ENCODE measurements at places on chromosomes 5 and 9.

DNA sequence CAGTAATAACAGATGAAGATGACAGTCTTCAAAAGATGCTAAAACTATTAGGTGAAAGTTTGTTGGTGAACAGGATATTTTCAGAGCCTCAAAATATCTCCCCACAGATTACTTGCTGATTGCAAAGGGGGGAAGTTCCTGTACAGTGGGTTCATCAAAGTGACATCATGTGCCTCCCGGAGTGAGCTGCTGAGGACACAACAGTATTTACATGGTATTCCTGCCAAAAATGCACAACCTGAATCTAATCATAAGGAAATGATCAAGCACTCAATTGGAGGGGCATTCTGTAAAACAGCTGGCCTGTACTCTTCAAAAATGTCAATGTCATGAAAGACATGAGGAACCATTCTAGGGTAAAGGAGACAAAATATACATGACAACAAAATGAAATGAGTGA, 18.9 kb upstream of the GLIS3 start:
- DNase-seq, result no peak

DNA sequence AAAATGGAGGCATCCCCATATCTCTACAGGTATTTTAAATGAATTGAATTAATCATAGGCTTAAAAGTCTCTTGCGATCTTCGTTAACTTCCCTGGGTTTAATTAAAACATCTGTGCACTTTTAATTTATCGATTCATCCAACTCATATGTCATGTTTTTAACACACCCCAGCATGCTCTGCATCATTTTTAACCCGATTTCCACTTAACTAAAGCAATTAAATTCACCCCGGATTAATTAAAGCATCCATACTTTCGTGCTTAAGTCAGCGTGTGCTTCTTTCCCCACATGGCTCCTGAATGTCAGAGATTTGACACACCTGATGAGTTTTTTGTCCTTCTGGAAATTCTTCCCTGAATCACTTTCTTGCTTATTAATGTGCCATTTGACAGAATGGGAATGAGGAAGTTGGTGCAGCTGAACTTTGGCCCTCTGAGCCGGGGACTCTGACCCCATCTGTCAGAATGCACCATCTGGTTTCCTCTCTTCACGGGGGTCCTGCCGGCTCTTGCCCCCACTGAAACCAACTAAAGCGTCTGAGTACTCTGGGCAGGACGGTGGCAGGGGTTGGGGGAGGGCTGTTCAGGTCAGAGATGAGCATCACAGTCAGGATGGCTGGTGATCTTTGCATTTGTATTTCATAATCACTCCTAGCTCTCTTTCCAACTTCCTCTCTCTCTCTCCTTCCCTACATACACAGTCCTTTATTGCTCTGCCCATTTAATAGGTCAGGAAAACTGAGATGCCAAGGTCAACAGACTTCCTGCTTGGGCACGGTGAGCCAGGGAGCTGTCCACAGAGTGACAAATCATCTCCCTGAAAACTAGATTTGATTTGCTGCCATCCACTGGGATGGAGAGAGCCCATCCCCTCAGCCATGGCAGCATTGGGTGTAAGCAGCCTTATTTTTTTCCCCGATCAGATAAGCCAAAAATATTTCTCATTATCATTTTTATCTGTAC, 180.3 kb upstream of the WWC1 start:
- DNase-seq, result no peak

DNA sequence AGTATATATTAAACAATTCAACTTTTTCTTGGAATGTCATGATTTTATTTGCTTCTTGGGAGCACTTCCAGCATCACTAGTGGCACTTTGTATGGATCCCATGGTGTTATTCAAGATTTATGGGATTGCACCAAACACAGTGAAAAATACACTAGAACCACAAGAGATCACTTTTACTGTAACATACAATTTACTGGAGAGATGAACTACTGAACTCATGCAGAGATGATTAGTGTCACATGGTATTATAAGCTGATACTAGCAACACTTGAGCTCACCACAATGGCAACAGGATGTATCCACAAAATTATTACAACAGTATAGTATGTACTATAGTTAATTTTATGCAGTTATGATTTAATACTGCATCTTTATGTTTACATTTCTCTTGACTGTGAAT, 16.3 kb upstream of the SLC36A2 start:
- DNase-seq, result no peak

GRCh38 chr9:126999315-127000068, 84.9 kb downstream of the RALGPS1 start:
- DNase-seq, result no peak

DNA sequence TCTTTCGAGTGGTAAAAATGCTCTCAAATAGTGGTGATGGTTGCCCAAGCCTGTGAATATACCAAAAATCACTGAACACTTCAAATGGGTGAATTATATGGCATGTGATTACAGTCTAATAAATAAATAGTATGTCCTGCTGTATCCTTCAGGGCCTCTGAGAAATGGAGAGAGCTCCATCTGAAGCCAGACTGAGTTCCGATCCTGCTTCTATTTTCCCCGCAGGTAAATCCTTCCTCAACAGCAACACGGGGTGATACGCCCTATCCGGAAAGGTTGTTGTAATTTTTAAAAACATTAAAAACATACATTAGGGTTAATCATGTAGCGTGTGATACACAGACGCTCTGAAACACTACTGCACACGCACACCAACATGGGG, 695 bp upstream of the SNAPC3 start:
- DNase-seq, result no peak

- DNase-seq, result no peak
Observed at GRCh38 chr5:35041261-35041660, 6.5 kb downstream of the AGXT2 start.

DNA sequence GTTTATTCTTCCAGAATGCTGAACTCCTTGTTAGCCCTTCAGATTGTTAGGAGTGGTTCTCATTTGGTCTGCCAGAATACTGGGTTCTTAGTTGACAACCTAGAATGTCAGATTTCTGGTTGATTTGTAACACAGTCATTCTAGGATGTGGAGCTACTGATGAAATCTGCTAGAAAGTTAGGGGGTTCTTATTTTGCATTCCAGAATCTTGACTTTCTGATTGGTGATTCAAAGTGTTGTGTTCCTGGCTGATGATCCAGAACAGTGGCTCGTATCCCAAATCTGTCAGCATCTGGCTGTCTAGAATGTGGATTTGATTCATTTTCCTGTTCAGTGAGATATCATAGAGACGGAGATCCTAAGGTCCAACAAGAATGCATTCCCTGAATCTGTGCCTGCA, 21.9 kb downstream of the PTGS1 start:
- DNase-seq, result no peak

- DNase-seq, result no peak
Observed at GRCh38 chr5:14900693-14901461, 29.3 kb upstream of the ANKH start.

GRCh38 chr5:152501294-152501693, 96.2 kb upstream of the NMUR2 start:
- no peak for DNase-seq

GRCh38 chr9:98416294-98417248, 161.1 kb upstream of the TBC1D2 start:
- DNase-seq, result no peak

GRCh38 chr5:180862645-180863044, 1.6 kb upstream of the ZFP62 start:
- no peak for DNase-seq

DNA sequence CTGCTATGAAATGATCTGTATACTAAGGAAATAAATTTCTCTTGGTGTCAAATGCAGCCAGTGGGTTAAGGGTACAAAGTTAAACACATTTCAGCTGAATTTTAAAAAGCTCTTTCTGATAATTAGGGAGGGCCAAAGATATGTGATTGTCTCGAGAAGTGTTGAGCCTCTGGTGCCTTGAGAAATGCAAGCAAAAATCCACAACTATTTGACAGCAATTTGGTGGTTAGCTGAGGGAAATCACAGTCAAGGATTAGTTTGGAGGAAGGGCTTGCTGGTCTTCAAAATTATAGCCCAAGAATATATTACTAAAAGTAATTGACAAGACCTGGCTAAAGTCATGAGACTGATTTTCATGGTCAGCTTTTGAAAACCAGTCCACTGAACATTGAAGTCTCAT, 255.7 kb upstream of the PPP1R2B start:
- DNase-seq, result no peak

GRCh38 chr5:75042522-75042921, 9.8 kb downstream of the GCNT4 start:
- no peak for DNase-seq

DNA sequence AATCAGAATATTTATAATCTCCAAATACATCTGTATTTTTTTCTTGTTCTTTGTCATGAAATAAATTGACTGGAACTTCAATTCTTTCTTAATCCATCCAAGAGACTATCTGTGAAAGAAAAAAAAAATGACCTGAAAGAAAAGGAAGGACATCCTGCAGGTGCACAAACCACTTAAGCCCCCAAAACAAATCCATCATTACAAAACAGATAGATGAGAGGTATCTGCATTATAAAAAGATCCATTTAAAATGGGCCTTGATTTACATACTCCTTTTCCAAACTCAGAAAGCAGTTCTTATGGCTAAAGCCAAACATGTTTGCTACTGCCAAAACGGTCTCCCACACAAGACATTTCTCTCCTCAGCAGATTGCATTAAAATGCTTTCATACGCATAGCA, 85.5 kb downstream of the ELAVL2 start:
- DNase-seq, result no peak

GRCh38 chr9:115640887-115641286, 512.7 kb upstream of the PAPPA start:
- DNase-seq, result no peak

GRCh38 chr5:173268750-173269432, 33.9 kb upstream of the NKX2-5 start:
- DNase-seq, result no peak

- no peak for DNase-seq
Observed at GRCh38 chr5:33761139-33761538, 130.7 kb downstream of the ADAMTS12 start.

GRCh38 chr5:41795125-41795524, 75.1 kb downstream of the OXCT1 start:
- no peak for DNase-seq

- no peak for DNase-seq
Observed at GRCh38 chr5:132962429-132963021, 909 bp downstream of the AFF4 start.

DNA sequence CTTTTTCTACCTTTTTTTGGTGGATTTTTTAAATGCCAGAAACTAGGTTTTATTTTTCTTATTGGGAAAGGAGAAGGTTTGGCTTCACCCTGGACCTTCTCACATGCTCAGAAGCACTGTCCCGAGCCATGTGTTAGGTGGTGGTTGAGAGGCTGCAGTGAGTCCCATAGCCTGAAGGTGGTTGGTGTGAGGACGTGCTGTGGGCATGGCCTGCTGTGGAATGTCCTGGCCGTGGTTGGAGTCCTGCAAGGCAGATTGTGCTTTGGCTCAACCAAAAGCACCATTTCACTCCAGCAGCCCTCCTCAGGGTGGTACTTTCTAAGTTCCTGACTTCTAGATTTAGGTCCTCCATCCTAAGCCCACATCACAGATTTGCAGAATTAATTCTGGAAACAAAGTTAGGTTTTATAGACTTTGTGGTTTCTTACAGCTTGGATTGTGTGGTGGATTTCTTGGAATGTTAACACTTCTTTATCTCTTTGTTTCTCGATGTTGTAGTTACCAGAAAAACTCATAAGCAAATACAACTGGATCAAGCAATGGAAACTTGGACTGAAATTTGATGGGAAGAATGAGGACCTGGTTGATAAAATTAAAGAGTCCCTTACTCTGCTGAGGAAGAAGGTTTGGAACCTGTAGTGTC, 22.6 kb downstream of the OTULIN start:
- DNase-seq, result no peak

DNA sequence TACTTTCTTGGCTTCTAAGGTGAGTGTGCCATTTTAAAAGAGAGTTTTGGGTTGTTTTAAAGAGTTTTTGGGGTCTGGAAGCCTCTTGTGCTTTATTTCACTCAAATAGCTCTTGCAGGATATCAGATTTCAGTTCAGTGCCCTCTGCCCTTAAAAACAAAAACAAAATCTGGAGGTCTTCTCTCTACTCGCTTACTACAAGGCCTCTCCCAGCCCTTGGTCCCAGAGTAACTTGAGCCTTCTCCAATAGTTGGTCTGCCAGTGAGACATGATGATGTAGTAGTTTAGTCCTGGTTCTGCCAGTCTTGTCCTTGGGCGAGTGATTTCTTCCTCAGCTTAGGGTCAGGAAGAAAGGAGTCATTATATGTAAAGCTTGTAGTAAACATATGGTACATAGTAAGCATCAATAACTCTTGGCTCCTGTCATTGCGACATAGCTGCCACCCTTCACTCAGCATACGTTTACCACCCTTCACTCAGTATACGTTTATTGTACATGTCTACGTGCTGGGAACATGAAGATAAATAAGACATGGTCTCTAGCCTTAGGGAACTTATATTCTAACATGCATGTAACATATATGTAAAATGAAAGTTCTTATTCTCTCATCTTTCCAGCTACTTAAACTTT, 147.6 kb downstream of the MAN2A1 start:
- DNase-seq, result no peak

DNA sequence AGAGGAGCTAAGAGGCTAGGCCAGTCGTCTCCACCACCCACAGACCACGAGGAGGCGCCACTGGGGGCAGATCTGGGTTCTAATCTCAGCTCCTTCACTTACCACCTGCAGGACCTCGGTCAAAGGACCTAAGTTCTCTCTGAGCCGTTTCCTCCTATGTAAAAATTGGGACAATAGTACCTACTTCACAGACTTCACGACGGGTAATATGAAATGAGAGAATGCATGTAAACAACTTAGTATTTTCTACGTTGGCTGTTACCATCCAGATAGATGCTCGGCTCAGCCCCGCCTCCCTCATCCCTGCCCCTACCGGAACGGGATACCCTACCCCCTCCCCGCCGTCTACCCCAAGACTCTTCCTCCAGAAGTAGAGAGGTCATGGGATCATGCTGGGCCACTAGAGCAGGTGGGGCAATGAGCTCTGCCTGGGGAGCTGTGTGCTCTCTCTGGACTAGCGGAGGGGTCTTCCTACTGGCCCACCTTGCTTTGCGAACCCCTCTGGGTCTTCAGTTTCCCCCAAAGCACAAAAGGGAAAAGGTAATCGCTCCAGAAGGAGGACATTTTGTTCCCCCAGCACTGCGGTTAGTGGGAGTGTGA, 541 bp downstream of the GNPDA1 start:
- peak; percentile 30 for DNase-seq

- no peak for DNase-seq
Observed at GRCh38 chr9:83932011-83932410, 10.8 kb upstream of the KIF27 start.

- DNase-seq, result no peak
Observed at GRCh38 chr5:116554764-116555163, 19.9 kb downstream of the SEMA6A start.

- DNase-seq, result no peak
Observed at GRCh38 chr9:1768561-1768960, 246.6 kb upstream of the SMARCA2 start.

Measured in activated CD8-positive, alpha-beta memory T cell treated with anti-CD3 and anti-CD28 coated beads for 1 hour (primary cell).